ENCODE measurements at places on chromosomes 1 and 21.

GRCh38 chr1:56169856-56170255, 409.5 kb downstream of the PLPP3 start:
- no peak for DNase-seq

DNA sequence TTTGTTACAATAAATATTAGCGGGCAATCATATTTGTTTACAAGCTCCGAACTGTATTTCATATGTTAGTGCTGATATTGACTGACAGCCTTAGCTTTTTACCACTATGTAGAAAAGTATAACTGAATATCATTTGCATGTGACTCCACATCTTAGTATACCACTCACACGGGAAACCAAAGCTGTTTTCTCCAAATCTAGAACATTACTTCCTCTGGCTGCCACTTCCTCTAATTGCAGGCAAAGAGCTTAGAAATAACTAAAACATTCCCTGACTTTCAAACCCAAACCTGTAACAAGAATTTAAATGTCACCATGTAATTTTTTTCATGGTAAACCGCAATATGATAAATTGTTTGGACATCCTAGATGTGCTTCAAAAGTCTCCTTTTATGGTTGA, 174.7 kb downstream of the LBR start:
- no peak for DNase-seq

GRCh38 chr1:15605398-15606383, 11.6 kb upstream of the DDI2 start:
- no peak for DNase-seq

- no peak for DNase-seq
Observed at GRCh38 chr1:103218821-103219220, 110.5 kb upstream of the COL11A1 start.

GRCh38 chr1:43968348-43968948, 1.4 kb upstream of the DPH2 start:
- no peak for DNase-seq

DNA sequence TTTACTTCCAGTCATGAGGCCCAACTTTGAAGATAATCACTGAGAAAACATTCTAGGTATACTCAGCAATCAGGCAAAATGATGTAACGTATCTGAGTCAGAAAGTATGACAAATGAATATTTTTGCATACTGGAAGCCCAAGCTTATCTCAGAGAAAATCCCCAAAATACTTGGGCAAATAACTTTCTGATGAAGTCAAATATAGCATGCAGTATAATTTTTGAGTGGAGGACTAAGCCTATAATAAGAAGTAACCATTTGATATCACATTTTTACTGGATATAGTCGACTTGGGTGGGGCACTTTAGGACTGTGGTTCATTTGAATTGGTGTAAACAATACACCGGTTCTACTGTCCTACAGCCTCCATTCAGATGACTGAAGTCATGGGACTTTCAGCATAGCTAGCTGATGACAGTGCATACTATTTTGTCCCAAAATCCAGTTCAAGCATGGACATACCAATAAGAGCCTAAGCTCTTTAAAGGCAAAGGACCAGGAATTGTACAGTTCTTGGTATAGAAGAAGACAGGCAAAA, 2.3 kb upstream of the GADD45A start:
- DNase-seq = no peak

DNA sequence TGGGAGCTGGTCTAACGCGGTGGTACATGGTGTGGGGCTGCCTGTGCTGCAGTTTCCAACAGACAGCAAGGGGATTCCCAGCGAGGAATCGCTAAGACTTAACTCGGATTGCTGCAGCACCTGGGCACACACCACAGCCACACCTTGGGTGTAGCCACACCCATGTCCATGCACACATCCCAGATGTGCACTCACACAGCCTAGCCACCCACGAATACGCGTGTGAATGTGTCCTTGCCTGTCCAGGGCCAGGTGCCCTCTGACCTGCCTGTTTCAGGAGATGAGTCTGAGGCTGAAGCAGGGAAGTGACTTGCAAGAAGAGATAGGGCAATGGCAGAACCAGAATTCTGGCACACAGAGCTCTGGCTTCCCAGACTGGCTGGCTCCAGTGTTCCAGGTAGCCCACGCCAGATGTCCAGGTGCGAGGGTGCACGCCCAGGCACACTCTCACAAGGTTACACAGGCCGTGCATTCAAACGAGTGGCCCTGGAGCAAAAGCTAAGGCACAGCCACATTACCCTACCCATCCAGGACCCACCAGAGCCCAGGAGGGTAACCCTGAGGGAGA, 272.7 kb downstream of the TRABD2B start:
- DNase-seq = no peak

GRCh38 chr1:20551945-20552727, at the start of gene FAM43B:
TSS of gene FAM43B (plus strand) at chr1:20552573. CDS start at chr1:20552974, 401 bp downstream.
- DNase-seq = peak; percentile 75

GRCh38 chr1:36913484-36914060, 120.7 kb downstream of the GRIK3 start:
- DNase-seq = peak; percentile 39

GRCh38 chr1:99481391-99481996, 164.4 kb upstream of the PALMD start:
- no peak for DNase-seq

- no peak for DNase-seq
Observed at GRCh38 chr1:220810179-220810653, 23.5 kb downstream of the MTARC1 start.

DNA sequence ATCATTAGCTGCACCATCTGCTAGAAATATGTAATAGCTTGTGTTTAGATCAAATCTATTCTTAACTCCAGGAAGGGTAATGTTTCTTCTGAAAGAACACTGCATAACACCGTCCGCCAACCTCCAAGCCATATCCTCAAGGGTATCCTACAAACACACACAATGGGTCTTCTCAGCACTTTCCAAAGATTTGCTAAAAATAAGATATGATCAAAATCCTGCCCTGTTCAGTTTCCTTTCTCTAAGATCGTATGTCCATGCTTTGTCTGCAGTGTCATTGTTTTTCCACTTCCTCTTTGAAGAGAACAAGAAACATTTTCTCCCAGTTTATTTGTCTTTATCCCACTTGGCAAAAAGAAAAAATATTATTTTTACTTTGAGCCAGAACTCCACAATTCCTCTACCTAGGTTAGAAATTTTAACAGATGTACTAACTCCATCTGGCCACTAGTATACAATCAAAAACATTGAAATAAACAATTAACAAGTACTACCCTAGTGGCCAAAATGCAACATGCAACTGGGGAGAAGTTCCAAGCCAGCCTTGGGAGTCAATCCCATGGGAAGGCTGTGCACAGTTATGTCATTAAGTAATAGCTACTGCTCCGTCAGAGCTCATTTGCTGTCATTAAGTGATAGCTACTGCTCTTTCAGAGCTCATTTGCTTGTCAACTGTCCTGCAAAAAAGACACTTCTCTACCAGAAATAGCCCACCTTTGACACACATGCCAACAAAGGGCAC, 37.8 kb downstream of the FRRS1 start:
- DNase-seq = no peak

GRCh38 chr1:14677292-14677971, 78.9 kb downstream of the KAZN start:
- DNase-seq = no peak

- DNase-seq = no peak
Observed at GRCh38 chr1:162264108-162264507, 112.5 kb downstream of the SPATA46 start.

- DNase-seq = no peak
Observed at GRCh38 chr1:155018617-155019348, 14.8 kb downstream of the DCST2 start.

DNA sequence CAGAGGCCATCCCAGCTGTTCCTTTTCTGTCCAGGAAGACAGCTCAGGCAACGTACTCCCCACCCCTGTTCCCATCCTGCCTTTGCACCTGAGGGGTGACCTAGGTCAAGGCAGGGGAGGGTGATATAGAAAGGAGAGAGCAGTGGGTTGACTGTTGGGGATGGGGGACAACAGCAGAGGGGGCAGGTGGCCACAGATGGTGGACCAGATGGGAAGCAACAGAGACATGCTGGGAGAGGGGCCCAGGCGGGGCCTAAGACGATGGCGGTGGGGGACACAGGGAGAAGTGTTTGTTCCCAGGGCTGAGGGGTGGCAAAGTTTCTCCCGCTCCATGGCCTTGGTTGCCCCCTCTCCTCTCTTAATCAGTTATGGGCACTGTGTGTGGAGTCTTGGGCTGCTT, 6.3 kb downstream of the CELSR2 start:
- no peak for DNase-seq

GRCh38 chr1:115755456-115756370, 12.8 kb downstream of the CASQ2 start:
- DNase-seq = no peak

DNA sequence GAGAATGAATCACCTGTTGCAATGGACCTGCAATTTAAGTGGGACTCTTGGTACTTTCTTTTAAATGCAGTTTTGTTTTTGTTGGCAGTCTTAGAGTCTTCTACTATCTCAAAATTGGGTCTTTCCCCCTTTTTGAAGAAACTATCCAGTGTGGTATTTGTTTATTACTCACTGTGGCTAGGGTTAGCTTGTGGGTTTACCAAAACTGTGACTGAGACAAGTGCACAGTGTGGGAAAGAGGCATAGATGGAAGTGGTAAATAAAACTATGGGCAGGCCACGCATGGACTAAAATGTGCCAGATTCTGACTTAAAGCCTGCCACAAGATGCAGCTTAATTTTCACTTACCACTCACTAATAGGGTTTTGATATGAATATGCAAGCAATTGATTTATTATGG, 1441.7 kb downstream of the PLA2G4A start:
- no peak for DNase-seq

- DNase-seq = no peak
Observed at GRCh38 chr1:6591222-6591621, 11.4 kb downstream of the ZBTB48 start.

DNA sequence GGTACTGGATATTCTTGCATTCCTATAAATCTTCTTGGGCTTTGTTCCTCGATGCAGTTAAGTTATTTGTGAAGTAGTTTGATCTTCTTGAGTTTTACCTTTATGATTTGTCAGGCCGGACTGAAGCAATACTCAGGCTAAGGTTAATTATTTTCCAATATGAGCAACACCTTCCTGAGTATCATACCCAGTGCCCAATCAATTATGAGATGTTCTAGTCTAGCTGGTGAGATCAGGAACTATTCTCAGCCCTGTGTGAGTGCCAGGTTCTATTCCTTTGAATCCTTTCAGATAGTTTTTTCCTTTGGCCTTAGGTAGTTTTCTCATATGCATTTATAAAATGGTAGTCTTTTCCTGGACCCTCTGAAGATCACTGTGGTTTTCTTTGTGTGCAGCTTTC, 92.5 kb downstream of the SCMH1 start:
- no peak for DNase-seq

DNA sequence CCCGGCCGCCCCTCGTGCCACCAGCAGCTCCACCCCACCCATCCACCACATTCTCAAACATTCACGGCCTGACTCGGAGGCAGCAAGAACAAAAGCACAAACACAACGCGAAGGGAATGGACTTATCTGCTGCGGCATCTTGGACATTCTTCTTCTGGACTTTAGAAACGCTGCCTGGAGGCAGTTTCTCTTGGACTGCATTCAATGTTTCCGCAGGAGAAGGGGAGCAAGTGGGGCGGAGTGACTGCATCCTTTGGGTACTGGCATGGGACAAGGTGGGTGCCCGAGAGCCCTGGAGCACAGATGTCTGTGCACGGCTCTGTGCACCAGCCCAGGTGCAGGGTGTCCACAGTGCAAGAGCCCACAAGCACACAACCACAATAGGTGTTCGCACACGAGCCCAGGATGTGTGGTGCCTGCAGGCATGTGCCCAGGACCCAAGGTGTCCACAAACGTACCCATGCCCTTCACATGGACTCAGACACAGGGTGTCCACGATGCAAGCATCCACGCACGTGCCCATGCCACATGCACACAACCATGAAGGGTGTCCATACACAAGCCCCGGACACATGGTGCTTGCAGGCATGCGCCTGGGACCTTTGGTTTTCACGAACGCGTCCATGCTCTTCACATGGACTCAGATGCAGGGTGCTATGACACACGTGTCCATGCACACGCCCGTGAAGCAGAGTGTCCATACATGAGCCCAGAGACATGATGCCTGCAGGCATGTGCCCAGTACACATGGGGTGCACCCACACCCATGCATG, 53.6 kb downstream of the WNT9A start:
- peak; percentile 54 for DNase-seq

DNA sequence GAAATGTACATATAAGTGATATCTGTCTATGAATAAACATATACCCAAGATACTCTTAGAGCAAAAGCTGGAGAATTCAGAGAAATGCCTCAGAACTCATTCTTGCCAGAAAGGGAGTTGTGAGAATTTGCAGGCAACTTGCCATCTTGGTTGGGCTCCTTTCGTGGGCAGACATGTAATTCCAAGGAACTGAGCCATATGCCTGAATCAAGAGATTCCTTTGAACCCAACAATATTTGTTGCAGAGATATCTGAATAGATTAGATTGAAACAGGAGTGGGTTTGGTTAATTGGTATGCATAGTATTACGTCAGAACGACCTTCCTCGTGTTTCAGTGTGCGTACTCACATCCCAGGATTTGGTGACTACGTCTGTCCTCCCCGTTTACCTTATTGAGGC, 67.0 kb downstream of the TGFB2 start:
- DNase-seq = no peak

- no peak for DNase-seq
Observed at GRCh38 chr1:233135833-233136232, 159.7 kb downstream of the PCNX2 start.

GRCh38 chr1:209863766-209864485, 36.2 kb downstream of the UTP25 start:
- DNase-seq = no peak

DNA sequence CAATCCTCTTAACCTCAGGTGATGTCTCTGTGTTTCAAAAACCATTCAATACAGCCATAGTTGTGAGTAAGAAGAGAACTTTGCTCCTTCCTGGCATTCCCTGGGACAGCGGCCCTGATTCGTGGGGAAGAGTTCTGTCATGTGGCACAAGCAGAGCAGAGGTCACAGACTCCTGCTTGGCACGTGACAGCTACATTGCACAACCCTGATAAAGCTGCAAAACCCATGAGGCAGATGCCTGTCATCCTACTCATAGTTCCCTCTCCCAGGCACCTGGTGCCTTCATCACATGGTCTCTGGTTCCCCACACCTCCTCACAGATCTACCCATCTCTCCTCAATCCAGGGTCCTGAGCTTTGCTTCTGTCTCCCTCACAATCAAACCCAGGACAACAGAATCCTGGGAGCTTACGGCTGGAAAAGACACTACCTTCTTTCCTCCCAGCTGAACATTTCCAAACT, 70.8 kb downstream of the PLPP3 start:
- DNase-seq = no peak

All from type B pancreatic cell (in vitro differentiated cells).